ENCODE measurements at places on chromosomes 1 and 21.
A peak's percentile ranks its signal among the peaks of the same experiment; 100 is the strongest.

DNA sequence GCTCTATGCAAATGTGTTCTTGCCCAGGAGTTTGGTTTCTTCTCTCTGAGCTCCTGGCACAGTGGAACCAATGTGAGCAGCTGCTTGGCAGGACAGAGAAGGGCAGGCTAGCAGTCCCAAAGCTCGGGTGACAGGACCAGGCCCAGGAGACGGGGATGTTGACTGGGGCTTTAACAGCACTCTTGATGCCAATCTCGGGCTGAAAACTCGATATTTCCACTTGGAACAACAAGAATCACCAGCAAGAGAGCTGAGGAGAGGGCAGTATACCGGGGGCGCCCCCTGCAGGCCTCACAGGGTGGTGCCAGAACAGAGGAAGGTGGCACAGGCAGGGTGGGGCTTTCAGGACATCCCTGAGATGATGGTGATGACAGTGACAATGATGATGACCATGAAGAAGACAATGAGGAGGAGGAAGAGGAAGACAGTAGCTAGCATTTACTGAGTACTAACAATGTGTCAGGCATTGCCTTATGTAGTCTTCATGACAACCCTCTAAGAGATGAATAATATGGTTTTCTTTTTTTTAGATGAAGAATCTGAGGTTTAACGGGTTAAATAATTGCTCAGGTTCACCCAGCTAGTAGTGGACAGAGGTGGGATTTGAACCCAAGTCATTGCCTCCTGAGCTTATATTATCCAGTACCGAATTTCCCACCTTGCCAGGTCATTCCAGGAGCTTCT lies 2.7 kb upstream of the KCNJ9 start:
- DNase-seq, result no peak

- no peak for DNase-seq
Measured at GRCh38 chr1:113266788-113267187, 123.5 kb upstream of the MAGI3 start.

GRCh38 chr1:185813401-185813979 lies 79.3 kb downstream of the HMCN1 start:
- DNase-seq, result no peak

GRCh38 chr1:11838349-11839272 lies 9.0 kb downstream of the NPPA start:
- peak; percentile 83 for DNase-seq

GRCh38 chr1:180563026-180563827 lies 4.5 kb downstream of the OVAAL start:
- no peak for DNase-seq

DNA sequence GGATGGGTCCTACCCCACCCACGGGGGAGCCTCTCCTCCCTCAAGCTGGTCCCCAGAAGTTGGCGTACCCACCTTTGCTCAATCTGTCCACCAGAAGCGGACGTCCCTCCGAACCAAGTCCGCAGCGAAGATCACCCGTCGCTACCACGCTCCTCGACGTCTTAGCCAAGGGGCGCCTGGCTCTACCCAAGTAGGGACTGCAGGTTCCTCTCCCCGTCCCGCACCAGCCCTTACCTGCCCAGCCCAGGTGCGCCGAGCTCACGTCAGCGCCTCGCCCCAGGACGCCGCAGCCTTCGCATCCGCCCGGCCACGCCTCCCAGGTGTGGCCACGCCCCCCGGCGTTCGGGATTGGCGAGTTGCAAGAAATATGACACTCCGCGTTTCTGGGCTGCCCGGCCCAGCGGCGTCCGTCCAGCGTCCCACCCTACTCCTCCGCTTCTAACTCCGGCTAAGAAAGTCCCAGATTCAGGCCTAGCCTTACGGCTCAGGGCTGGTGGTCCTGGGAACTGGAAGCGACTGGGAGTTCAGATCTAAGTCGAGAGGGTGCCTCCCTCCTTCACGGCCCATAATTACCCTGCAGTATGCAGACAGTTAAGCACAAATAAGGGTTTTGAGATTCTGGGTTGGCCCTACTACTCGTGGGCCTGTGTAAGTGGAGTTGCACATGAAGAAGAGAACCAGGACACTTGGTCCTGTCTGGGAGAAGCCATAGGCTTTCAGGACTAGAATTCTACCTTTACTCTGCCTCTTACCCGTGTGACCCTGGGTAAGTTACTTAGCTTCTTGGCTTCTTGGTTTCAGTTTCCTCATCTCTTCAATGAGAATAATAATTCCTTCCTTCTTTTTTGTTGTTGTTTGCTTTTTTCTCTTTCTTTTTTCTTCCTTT lies at the start of gene IRF6:
TSS of gene IRF6 (minus strand) at position 268 of the 886 bp plus-strand sequence. CDS start 4,729 bp downstream, outside the sequence.
- DNase-seq, result peak; percentile 82

DNA sequence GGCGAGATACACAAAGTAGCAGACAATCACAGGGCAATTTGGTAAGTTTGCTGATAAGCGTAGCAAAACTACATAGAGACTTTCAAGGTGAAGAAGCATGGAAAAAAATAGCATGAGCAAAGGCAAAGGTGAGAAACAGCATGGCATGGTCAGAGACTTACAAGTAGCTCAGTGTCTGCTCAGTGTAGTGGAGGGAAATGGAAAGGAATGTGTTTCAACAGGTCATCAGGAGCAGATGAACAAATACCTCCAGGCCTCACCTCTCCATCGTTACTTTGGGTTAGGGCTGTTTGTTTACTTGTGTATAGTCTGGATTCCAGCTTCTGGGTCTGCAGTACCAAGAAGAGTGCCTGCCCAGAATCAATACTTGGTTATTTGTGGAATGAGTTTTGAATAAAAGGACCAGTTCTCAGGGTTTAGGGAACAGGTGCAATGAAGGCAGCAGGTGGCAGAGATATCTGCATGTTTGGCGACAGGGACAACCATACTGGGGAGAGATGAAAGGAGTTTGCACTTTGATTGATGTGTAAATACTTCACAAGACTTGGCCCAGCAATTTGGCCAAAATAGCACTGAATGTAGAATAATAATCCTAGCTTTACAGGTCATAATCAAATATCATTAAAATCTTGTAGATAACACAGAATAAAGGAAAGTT lies 97.0 kb upstream of the FGGY start:
- DNase-seq, result no peak

GRCh38 chr1:111052246-111052645 lies 87.6 kb downstream of the DRAM2 start:
- DNase-seq, result no peak

GRCh38 chr1:165204548-165204947 lies 152.0 kb downstream of the LMX1A start:
- DNase-seq, result no peak

GRCh38 chr21:44018813-44019567 lies 6.9 kb downstream of the TRAPPC10 start:
- no peak for DNase-seq

DNA sequence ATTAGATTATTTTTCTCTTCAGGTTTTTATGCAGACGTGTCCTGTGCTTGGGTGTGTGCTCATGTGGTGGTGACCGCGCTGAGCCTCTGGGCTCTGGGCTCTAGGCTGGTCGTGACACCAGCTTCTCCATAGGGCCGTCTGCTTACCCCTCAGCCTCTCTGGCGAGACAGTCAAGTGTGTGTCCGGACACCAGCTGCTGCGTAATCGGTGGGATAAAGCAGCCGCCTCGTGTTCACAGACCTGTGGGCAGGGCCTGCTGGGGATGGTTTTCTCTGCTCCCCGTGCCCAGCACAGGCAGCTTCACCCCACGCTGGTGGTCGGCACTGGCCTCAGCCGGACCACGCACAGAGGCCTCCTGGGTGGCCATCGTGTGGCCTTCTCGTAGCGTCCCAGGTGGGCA lies 33.6 kb upstream of the DIP2A start:
- DNase-seq, result no peak

- peak; percentile 15 for DNase-seq
Measured at GRCh38 chr1:203207751-203208150, 21.2 kb upstream of the CHI3L1 start.

- no peak for DNase-seq
Measured at GRCh38 chr1:151009674-151010345, 1.6 kb downstream of the PRUNE1 start.

GRCh38 chr1:207814469-207814868 lies 62.6 kb downstream of the CD46 start:
- DNase-seq, result no peak

DNA sequence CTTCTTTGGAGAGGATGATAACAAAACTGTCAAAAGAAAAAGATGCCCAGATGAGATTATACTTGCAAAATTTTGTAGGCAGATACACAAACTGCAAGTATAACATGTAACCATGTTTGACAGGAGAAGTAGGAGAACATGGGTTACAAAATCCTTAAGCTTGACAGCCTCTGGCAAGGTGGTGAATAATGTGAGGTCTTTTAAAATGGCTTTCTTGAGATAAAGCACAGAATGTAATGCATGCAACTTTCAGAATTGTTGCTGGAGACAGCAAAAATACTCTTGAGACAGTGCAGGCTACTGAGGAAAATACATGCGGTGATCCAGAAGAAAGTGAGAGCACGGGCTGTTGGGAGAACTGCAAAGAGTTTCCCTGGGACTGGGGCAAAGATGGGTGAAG lies 24.7 kb downstream of the DNAJC6 start:
- DNase-seq, result no peak

GRCh38 chr1:162538815-162539431 lies 22.6 kb upstream of the UAP1 start:
- no peak for DNase-seq

GRCh38 chr1:150237746-150238145 lies 1.8 kb upstream of the ANP32E start:
- DNase-seq, result no peak

DNA sequence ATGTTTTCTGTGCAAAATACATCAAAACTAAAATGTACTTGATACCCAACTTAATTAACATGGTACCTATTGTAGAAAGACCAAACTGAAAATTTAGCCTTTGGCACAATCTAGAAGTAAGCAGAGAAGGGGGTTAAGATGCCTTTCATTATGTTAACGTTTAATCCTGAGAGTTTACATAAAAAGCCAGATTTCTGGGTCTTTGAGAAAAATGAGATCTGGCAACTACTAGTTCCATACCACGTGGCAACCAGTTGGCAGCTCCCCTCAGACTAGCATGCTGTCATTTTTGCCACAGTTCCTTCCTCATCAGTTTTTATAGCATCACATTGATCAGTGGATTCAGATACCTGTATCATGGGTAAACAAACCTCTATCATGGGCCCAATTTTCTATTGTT lies 1.5 kb downstream of the RO60 start:
- no peak for DNase-seq

- DNase-seq, result no peak
Measured at GRCh38 chr1:85571828-85572227, 8.7 kb upstream of the CCN1 start.

DNA sequence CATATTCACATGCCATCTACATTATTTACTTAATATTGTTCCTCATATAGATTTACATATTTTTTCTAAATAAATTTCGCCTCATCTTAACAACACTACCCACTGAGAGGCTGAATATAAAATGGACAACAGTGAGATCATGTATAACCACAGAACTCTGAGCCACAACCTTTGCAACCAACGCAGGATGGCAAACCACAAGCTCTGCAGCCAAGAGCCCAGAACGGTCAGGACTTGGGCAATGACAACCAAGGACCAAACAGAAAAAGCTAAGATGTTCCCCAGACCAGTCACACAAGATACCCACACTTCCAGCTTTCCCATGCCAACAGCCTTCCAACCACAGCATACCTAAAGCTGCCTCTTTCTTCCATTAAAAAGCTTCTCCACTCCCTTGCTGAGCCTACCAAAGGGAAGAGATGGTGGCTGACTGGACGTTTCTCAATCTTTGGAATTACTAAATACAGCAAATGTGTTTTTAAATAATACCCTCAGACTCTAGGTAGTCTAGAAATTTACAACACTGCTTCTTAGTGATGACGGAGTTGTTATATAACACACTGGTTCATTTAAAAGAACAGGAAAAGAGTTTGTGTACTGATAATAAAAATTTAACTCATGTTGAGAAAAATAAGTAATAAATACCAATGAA lies 117.9 kb downstream of the AKT3 start:
- no peak for DNase-seq

GRCh38 chr1:33797849-33798248 lies 66.0 kb upstream of the HMGB4 start:
- no peak for DNase-seq

- DNase-seq, result no peak
Measured at GRCh38 chr1:83103341-83103740, 895.6 kb downstream of the TTLL7 start.

DNA sequence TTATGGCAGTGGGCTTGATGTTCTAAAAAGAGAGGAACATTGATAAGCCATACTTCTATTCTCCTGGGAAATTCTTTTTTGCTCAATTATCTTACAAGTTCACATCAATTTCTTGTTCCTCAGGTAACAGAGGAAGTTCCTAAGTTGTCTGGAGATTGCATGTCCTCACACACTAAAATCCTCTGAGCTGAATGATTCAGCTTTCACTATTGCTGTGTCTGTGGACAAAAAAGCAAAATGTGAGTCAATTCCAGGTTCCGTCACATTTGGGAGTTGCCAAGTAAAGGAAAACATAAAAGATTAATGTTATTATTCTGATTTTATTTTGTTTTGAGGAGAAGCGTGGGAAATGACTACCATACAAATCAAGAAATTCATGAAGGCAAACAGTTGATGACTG lies 316.7 kb downstream of the CHRM3 start:
- no peak for DNase-seq

DNA sequence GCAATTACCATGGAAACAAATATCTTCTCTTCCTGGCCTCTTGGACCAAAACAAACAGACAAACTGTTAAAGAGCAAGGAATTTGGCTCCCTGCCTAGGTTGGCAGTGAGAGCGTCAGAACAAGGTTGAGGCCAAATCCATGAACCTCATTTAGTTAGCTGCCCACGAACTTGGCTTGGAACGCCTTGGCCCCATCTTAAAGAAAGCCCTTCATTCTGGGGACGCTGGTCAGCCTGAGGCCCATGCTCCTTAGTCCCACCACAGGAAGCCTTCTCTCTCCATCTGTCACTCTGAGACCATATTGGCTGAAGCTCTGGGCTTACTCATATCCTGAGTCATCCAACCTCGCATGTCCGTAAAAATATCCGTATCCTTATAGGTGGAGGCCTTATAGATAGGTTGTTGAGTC lies 62.4 kb upstream of the DIRAS3 start:
- no peak for DNase-seq

DNA sequence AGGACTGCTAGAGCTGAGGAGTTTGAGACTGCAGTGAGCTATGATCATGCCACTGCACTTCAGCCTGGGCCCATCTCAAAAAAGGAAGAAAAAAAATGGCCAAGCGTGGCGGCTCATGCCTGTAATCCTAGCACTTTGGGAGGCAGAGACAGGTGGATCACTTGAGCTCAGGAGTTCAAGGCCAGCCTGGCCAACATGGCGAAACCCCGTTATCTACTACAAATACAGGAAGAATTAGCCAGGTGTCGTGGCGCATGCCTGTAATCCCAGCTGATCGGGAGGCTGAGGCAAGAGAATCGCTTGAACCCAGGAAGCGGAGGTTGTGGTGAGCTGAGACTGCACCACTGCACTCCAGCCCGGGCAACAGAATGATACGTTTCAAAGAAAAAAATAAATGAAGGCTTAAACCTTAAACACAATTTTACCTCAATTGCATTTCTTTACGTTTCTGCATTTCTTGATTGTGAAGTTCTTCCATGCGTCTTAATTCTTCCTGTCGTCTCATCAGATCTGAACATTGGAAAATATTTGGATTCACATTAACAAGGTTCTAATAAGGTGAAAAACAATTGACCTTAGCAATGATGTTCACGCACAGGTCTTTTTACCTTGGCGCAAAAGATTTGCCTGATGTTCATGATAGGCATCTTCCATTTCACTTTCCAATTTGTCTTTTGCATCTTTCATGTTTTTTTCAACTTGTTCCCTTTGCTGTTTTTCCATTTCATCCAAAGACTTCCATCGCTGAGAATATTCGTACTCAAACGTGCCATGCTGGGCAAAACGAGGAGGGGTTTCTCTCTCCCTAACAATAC lies 4.2 kb downstream of the SFPQ start:
- DNase-seq, result no peak
